ENCODE measurements at places on chromosomes 6 and 20. TPM values are rescaled to one million over a fixed set of nuclear protein-coding genes. Genes with fewer than 3 reads are reported as not detected.

SLC29A1 gene
- total RNA-seq, result 49.8 TPM

SLC16A10 gene
- total RNA-seq, result 0.56 TPM

FERMT1 gene
- total RNA-seq, result 13.4 TPM

CTCFL gene
- total RNA-seq, result not detected

CHD6 gene
- total RNA-seq, result 4.9 TPM

FBXL4 gene
- total RNA-seq, result 5.7 TPM

SLC22A1 gene
- total RNA-seq, result 1.7 TPM

ZNF391 gene
- total RNA-seq, result 0.25 TPM

All from A549 treated with GW870086 at 1 μM for 4 hours (cell line).